ENCODE measurements at places on chromosomes 1 and 21. TPM values are rescaled to one million over a fixed set of nuclear protein-coding genes. Genes with fewer than 3 reads are reported as not detected.

LCE3E gene
- not detected for total RNA-seq

PTCH2 gene
- 0.13 TPM for total RNA-seq

CLDN8 gene
- not detected for total RNA-seq

WLS gene
- 140 TPM for total RNA-seq

AMPD1 gene
- not detected for total RNA-seq

DSCAM gene
- not detected for total RNA-seq

CA6 gene
- total RNA-seq, result not detected

FCER1G gene
- not detected for total RNA-seq

DIO1 gene
- total RNA-seq, result not detected

HLX gene
- 13.2 TPM for total RNA-seq

C1orf116 gene
- not detected for total RNA-seq

FAM177B gene
- not detected for total RNA-seq

CFAP107 gene
- not detected for total RNA-seq

TUFT1 gene
- 2.9 TPM for total RNA-seq

FAM78B gene
- 0.36 TPM for total RNA-seq

CTNNBIP1 gene
- total RNA-seq, result 24.7 TPM

DMBX1 gene
- not detected for total RNA-seq

HCN3 gene
- total RNA-seq, result 0.40 TPM

LRRC7 gene
- under 0.01 TPM for total RNA-seq

ADAM30 gene
- total RNA-seq, result not detected

POU3F1 gene
- total RNA-seq, result not detected

GPR161 gene
- 19.8 TPM for total RNA-seq

CELA3B gene
- total RNA-seq, result 0.40 TPM

COL16A1 gene
- 0.93 TPM for total RNA-seq

CAPN9 gene
- total RNA-seq, result under 0.01 TPM

KIF14 gene
- 30.3 TPM for total RNA-seq

CLCA1 gene
- not detected for total RNA-seq

CSF3R gene
- total RNA-seq, result not detected

NT5C1A gene
- total RNA-seq, result not detected

SYT2 gene
- total RNA-seq, result not detected

C1QB gene
- total RNA-seq, result not detected

NOL9 gene
- 53.6 TPM for total RNA-seq

CCDC30 gene
- 0.53 TPM for total RNA-seq

TRIM17 gene
- not detected for total RNA-seq

GBP7 gene
- total RNA-seq, result not detected

TNFRSF9 gene
- total RNA-seq, result 0.13 TPM

DPYD gene
- 75.4 TPM for total RNA-seq

TP73 gene
- total RNA-seq, result 0.13 TPM

KCNT2 gene
- 0.57 TPM for total RNA-seq

CCDC181 gene
- 2.1 TPM for total RNA-seq

ADAMTS4 gene
- 90.2 TPM for total RNA-seq

FNBP1L gene
- 63.6 TPM for total RNA-seq

SMAP2 gene
- total RNA-seq, result 12.8 TPM

BTG2 gene
- total RNA-seq, result 55.2 TPM

PLEKHA6 gene
- total RNA-seq, result 9.3 TPM

CNTN2 gene
- not detected for total RNA-seq

NBPF10 gene
- total RNA-seq, result 0.86 TPM

PRRX1 gene
- total RNA-seq, result 4.4 TPM

IGSF3 gene
- total RNA-seq, result 0.27 TPM

HSF2BP gene
- 1.1 TPM for total RNA-seq
